ENCODE measurements at places on chromosomes 3 and 15. TPM values are rescaled to one million over a fixed set of nuclear protein-coding genes. Genes with fewer than 3 reads are reported as not detected.

DNA sequence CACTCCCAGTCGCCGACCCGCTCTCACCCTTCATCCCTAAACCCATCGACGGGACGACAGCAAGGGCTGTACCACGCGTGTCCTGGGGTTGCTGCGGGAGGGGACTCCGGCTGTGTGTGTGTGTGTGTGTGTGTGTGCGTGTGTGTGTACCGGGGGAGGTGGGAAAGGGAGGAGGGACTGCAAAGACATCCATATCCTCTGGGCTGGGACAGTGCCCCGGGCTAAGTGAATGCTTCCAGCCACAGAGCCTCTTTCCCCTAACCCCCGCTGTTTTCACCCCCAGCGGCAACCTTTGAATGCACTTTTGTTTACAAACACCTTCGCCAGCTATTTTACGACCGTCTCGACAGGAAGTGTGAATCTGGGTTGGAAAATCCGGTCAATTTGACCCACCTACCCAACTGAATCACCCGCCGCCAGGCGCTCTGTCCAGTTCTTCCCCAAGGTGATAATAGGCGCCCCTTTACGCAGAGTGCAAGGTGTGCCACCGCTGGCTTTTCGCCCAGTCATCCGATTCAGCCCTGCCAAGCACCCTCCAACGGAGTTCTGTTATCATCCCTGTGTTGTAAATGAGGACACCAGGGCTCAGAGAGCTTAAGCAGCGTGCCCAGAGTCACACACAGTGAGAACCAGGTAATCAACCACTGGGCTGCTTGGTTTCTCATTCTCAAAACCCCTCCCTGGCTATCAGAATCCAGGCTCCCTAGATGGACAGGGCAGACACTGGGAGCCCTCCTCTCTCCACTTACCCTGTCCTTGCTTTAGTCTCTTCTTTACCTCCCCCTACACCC is 739 bp upstream of the AMOTL2 start:
- DNase-seq: no peak

GRCh38 chr3:179852142-179852905 is 184.4 kb downstream of the PEX5L start:
- no peak for DNase-seq

- DNase-seq: no peak
These were observed 12.5 kb upstream of the RPN1 start for GRCh38 chr3:128663151-128663550.

- no peak for DNase-seq
These were observed 12.4 kb downstream of the TPM1 start for GRCh38 chr15:63054985-63055384.

GRCh38 chr3:195570344-195570743 is 13.4 kb downstream of the APOD start:
- DNase-seq: no peak

The PLCD1 gene
- 50.0 TPM for total RNA-seq

The AMIGO3 gene
- total RNA-seq: not detected

The NR2E3 gene
- 0.19 TPM for total RNA-seq

The FBXO40 gene
- not detected for total RNA-seq

The LEKR1 gene
- 1.6 TPM for total RNA-seq
